ENCODE measurements at places on chromosomes 3 and 15.

DNA sequence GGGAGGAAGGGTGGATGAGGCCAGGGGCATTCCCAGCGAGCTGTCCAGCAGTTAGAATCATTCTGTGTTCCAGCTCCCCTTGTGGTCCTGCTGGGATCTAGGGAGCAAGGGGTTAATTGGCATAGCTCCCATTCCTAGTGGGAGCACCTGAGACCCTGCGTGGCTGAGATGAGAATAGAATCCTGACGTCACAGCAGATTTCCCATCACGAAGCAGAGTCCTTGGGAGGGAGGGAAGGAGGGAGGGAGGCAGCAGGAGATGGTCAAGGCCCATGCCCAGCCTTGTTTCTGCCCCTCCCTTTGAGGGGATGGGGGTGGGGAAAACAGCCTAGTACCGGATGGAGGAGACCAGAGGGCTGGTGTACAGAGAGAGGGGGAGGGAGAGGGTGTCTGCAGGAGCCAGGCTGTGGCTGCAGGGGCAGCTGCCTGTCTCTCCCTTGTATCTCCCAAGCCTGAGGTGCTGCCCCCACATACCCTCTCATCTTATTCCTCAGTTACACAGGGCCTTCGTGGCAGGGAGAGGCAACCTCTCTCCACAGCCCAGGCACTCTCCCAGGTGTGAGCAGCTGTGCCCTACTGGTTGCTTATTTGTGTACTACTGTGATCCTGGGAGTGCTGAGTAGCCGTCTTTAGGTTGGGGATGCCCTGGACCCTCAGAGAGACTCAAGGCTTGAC is 5.4 kb downstream of the TYRO3 start:
- no peak for DNase-seq

DNA sequence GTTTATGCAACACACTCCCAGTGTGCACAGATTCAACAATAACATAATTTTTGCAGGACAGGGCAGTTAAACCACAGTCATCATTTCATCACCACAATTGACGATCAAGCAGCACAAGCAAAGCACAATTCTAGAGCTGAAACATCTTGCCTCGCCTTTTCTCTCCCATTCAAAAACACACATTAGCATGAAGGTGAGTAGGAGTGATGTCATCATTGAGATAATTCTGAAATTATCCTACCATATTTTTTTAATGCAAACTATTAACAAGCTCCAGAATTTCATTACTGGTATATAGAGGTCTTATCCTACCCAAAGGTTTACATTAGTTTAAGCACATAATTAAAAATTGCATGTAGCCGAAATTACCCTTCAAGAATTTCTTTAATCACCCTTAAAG is 3.5 kb downstream of the IGDCC3 start:
- no peak for DNase-seq

- no peak for DNase-seq
Observed at GRCh38 chr3:42159706-42160472, 68.7 kb downstream of the TRAK1 start.

GRCh38 chr15:27707257-27707656 is 391.9 kb downstream of the OCA2 start:
- DNase-seq = no peak

DNA sequence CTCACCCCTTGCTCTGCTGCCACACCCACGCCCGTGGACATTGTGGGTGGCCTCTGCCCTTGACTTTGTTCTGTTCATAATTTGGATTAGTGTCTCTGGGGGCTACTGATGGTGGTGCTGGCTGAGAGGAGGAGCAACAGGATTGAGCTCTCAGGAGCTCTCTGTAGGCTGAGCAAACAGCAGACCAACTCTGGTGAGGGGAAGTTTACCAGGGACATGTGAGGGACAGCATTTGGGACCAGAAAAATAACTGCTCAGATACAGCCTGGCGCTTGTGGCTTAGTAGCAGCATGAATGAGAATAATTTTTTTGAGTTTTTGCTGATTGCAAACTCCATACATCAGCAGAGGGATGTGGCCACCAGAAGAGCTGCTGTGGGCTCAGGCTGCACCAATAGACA is 14.8 kb downstream of the PPCDC start:
- DNase-seq = no peak

- no peak for DNase-seq
Observed at GRCh38 chr3:48018841-48019240, 2.6 kb upstream of the MAP4 start.

DNA sequence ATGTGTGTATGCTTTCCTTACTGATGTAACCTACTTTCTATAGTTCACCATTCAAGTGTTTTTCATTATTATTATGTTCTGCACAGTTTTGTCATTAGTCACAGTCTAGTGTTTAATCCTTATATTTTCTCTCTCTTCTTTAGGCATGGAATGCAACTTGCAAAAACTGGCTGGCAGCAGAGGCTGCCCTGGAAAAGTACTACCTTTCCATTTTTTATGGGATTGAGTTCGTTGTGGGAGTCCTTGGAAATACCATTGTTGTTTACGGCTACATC is 6.9 kb downstream of the SUCNR1 start:
- no peak for DNase-seq

DNA sequence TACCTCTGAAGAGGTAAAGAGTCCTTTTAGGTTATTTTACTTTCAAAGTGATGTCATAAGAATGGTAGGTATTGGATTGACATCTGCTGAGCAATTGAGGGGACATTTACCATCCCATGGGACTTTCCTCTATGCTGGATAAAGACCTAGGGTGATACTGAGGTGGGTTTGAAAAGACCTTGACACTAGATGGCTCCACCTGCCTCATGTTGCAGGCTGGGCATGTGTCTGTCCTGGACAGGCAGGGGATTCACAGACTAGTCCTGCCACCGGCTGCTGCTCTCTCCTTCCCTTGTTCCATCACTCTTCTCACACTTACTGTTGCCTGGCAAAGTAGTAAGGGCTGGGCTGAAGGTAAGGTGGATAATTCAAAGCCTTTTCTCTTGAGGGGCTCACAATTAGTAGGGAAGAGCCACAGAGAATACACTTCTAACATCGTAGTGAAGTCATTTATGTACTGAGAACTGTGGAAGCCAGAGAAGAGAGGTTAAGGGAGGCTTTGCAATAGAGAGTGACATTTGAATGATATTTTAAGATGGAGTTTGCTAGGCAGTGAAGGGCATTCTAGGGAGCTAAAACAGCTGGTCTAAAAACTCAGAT is 27.7 kb downstream of the TRAK1 start:
- no peak for DNase-seq

GRCh38 chr3:7333125-7333524 is 472.2 kb downstream of the GRM7 start:
- no peak for DNase-seq

DNA sequence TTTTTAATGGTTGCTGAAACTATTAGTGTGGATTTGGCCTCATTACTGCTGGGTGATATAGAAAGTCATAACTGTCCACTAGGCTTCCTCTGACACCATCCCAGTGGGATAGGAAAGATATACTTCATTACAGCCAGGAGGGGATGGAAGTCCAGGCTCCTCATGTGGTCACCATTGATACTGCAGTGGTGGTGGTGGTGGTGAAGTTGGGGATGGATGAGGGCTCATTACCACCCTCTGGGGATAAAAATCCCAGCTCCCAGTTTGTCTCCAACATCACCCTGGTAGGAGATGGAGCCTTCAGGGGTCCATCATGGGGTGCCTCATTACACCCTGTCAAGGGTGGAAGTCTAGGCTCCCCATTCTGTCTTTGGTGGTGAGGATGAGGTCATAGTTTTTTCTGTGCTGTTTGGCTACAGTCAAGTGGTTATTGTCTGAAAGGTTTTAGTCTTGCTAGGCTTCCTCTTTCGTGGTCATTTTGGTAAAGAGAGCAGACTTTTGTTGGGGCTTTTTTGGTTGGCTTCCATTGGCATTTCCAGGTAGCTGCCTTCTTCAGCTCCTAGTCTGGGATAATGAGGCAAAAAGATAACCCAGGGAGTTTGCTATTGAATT is 30.1 kb upstream of the FILIP1L start:
- no peak for DNase-seq

GRCh38 chr15:44034334-44034733 is 160.7 kb downstream of the FRMD5 start:
- DNase-seq = no peak

DNA sequence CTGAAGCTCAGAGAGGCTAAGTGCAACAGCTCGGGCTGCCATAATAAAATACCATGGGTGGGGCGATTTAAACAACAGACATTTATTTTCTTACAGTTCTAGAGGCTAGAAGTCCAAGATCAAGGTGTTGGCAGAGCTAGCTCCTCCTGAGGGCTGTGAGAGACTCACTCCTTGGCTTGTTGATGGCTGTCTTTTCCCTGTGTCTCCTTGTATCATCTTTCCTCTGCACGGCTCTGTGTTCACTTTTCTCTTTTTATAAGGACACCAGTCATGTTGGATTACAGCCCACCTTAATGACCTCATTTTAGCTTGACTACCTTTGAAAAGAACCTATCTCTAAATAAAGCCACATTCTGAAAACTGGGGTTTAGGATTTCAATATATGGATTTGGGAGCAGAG is 129.7 kb downstream of the RPL22L1 start:
- no peak for DNase-seq

- no peak for DNase-seq
Observed at GRCh38 chr3:126982126-126982470, 817 bp upstream of the PLXNA1 start.

DNA sequence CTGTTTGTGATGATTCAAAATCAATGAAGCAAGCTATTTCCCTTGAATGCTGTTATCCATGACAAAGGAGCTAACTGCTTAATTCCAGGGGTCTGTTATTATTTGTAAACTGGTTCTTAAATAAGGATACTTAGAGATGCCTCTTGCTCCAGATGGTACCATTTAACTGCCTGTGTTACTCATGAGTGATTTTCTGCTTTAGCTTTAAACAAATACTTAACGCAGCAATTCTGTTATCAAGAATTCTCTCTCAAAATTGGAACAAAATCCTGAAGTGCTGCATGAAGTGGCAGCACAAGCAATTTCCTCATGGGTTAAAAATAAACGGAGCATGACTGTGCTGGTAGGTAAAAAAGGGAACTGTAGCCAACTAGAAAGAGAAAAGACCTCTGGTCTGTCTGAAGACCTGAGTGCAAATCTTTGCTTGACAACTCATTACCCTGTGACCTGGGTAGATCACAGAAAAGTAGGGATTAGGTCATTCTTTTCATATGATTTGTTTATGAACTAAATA is 62.5 kb upstream of the GBE1 start:
- DNase-seq = no peak

GRCh38 chr15:99566157-99566897 is 543 bp downstream of the MEF2A start:
- no peak for DNase-seq

DNA sequence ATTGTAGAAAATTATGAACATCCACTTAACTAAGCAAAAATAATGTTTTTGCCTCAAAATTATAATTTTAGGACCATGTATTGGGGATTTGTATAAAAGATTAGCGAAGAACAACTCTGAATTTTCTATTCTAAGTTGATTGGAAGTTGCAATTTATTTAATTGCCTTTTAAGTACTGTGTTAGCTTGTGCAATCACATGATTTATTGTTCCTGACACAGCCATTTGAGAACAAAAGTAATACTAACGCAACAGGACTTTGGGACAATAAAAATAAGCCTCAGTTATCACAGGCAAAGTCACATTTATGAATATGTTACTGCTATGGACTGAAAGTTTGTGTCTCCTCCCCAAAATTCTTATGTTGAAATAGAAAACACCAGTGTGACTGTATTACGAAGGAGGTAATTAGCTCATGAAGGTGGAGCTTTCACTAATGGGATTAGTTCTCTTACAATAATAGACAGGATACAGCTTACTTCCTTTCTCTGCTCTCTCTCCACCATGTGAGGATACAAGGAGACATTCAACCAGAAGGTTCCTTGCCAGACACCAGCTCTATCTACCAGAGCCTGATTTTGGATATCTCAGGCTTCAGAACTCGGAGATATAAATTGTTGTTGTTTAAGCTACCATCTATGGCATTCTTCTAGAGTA is 745.9 kb downstream of the ZBBX start:
- peak; percentile 37 for DNase-seq

GRCh38 chr3:136149667-136150066 is 46.5 kb downstream of the MSL2 start:
- no peak for DNase-seq

GRCh38 chr3:143307613-143308183 is 188.1 kb downstream of the CHST2 start:
- DNase-seq = no peak

DNA sequence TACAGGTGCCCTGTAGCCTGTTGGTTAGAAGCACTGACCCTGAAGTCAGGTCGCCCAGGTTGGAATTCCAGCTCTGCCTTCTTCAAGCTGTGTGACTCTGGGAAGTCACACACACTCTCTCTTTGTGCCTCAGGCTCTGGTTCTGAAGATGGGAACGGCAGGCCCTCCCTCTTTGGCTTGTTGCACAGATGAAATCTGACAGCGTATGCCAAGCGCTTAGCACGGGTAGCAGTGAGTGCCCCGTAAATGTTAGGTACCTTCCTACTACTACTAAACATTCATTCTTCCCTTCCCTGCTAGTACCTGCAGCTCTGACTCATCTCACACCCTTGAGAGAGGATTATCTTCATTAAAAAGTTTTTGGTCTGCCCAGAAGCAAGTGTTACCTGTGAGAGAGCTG is 139.0 kb downstream of the PGPEP1L start:
- DNase-seq = no peak

DNA sequence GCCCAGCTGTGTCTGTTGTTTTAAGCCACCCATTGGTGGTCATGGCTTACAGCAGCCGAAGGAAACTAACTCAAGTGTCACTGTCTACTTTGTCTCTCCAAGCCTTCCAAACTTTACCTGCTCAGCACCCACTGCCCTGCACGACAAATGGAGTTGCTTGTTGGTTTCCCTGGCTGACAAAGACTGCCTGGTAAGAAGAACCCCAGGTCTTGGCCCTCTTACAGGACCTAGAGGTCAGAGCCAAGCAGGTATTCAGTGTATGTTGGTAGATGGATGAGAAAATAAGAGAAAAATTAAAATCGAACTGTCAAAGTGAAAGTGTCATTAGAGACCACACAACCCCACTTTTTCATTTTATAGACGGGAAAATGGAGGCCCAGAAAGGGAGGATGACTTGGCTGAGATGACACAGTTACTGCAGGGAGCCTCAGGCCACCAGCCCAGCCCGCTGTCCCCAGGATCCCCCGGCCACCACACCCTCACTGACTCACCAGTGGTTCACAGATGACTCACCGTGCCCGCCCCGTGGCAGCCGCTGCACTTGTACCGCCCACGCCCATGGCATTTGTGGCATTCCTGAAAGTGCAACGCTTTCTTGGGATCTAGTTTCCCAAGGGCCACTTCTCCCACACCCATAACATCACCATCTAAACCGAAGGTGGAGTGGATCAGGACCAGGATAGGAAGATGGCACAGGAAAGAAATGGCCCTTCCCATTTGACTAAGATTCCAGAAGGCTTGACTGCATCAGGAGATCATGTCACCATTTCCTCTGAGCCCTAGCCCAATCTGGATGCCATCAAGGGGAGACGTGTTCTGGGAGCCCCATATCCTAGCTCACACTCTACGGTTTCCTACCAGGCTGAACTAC is 15.2 kb downstream of the SSUH2 start:
- DNase-seq = no peak

DNA sequence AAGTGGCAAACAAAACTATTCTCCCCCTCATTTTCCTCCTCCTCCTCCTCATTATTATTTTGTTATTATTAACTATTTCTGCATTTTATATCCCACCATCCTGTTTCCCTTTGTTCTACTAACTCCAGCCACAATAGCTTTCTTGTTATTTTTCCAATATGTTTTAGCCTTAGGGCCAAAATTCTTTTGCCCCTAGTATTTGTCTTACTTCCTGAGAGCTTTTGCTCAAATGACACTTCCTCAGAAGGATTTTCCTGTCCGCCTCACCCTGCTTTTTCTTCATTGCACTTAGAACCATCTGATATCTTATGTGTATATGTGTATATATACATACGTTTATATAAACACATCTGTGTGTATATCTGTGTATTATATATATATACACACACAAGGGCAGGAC is 32.7 kb upstream of the NUDT16 start:
- no peak for DNase-seq

Measured in SK-N-MC (cell line).